ENCODE measurements at places on chromosomes 6 and 20. TPM values are rescaled to one million over a fixed set of nuclear protein-coding genes. Genes with fewer than 3 reads are reported as not detected.
A peak's percentile ranks its signal among the peaks of the same experiment; 100 is the strongest.

DNA sequence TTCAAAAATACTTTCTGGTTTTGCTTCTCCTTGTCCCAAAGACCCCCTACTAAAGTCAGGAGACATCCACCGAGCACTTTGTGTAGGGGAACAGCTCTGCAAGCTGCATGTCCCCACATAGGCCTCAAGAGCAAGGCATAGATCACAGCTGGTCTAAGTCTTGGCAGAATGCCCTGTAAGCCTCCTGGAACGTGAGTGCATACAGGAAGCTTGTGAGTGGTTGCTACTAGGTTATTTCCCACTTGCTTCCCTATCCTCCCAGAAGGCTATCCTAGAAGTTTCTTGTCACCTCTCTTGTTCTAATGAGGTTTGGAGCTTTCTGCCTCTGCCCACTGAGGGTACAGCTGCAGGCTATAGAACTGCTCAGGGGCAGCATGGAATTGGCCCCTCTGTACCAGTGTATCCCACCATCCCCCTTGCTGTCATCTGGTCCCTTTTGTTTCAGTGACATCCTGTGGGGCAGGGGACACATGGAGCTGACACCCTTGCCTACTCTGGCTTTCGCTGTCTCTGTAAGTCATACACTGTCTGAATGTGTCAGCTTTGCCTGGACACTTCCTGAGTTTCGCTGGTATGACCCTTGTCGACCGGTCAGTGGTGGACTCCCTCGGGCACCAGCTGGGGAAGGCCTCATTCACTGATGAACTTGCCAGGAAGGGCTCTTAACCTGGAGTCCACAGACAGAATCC lies 35.6 kb upstream of the KCNK16 start:
- no peaks in the 10 kb centered on the region for H3K36me3 ChIP-seq
- H3K4me3 ChIP-seq: no peak overlapping the region
- no peaks in the 10 kb centered on the region for H3K4me1 ChIP-seq

GRCh38 chr6:33534702-33535101 lies 45.4 kb downstream of the BAK1 start:
- no peak for DNase-seq
- no peak overlapping the region for H3K4me3 ChIP-seq
- no peaks in the 10 kb centered on the region for H3K27me3 ChIP-seq

DNA sequence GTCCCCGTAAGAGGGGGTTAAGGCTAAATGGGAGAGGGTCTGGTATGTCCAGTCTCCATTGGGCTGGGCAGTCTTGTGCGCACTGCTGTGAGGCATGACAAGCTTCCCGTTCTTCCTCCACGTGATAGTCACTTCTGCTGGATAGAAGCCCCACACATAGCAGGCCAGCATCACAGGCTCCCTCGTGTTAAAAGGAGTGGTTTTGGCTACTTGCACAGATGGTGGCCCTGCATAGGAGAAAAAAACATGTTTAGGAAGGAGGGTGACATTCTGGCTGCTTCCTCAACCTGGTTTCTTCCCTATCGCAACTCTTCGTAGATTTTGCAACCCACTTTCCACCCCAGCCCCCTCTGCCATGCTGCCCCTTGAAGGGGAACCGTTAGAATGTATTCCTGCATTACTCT lies 3.6 kb downstream of the HLA-DMB start:
- peaks cover 60% of the 10 kb centered on the region for H3K27me3 ChIP-seq
- H3K27ac ChIP-seq: no peak overlapping the region
- H3K4me1 ChIP-seq: no peaks in the 10 kb centered on the region
- no peak for DNase-seq
- H3K36me3 ChIP-seq: no peaks in the 10 kb centered on the region

ERVFRD-1 gene
- not detected for total RNA-seq

GRCh38 chr6:20433321-20433720 lies 31.6 kb downstream of the E2F3 start:
- H3K4me3 ChIP-seq: no peak overlapping the region
- no peaks in the 10 kb centered on the region for H3K4me1 ChIP-seq
- H3K27ac ChIP-seq: no peak overlapping the region
- H3K36me3 ChIP-seq: peaks cover 17% of the 10 kb centered on the region
- no peaks in the 10 kb centered on the region for H3K27me3 ChIP-seq

DNA sequence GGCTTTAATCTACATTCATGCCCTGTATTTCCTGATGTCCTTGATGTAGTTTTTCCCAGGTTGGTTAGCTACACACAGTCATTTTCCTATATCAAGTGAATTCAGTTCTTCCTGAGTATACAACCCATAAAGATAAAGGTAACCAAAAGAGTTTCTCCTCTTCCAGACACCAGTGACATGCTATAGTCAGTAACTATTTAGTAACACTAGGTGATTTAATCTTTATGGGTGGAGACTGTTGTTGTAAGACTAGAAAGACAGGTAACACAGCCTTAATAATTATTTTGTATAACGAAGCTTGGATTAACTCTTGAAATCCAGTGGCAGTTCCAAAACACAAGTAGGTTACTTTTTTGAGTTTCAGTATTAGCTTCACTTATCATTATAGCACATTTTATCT lies 17.6 kb downstream of the MCUR1 start:
- DNase-seq: no peak
- H3K27me3 ChIP-seq: no peaks in the 10 kb centered on the region
- 0 out of 2 replicates have a peak overlapping the region, but pooled peaks have one; percentile 12 for H3K27ac ChIP-seq

GRCh38 chr20:61674688-61675087 lies 391.0 kb downstream of the TAF4 start:
- no peak overlapping the region for H3K4me3 ChIP-seq
- no peak overlapping the region for H3K27ac ChIP-seq
- no peak for DNase-seq

DNA sequence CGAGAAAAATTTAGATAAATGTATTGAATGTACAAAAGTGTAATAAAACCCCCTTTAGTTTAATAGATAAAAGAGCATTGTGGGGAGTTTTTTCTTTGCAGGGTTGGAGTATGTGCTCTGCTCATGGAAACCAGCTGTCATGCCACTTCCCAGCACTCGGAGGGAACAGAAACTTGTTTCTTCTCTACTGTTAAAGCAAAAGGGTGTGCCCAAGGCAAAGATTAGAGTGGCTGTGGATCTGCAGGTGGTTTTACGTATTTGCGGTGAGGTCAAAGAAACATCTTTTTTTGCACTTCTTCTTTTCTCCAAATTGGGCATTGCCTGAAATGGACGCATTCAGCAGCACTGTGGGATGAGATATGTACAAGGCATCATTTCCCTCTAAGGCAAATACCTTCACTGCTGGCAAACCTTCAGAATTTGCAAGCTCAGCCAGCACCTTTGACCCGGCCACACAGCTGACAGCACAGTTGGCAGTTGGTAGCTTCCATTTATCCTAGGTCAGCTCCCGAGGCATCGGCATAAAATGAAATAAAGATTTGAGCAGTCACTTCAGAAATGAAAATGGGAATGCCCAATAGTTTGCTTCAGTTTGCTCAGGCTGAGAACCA lies 178.4 kb upstream of the EYA4 start:
- H3K27me3 ChIP-seq: no peaks in the 10 kb centered on the region
- DNase-seq: no peak
- H3K27ac ChIP-seq: no peak overlapping the region
- H3K36me3 ChIP-seq: no peaks in the 10 kb centered on the region
- no peak overlapping the region for H3K4me3 ChIP-seq
- no peaks in the 10 kb centered on the region for H3K4me1 ChIP-seq

IL17A gene
- not detected for total RNA-seq

- no peak overlapping the region for H3K4me3 ChIP-seq
- DNase-seq: no peak
- H3K27ac ChIP-seq: no peak overlapping the region
- no peaks in the 10 kb centered on the region for H3K36me3 ChIP-seq
Measured at GRCh38 chr6:55957961-55958422, 82.6 kb upstream of the BMP5 start.

BFSP1 gene
- total RNA-seq: 13.8 TPM

GRCh38 chr6:127177030-127177922 lies 58.8 kb downstream of the RSPO3 start:
- peaks cover 6% of the 10 kb centered on the region for H3K4me1 ChIP-seq
- H3K27ac ChIP-seq: no peak overlapping the region
- H3K4me3 ChIP-seq: no peak overlapping the region
- no peaks in the 10 kb centered on the region for H3K27me3 ChIP-seq
- peak; percentile 9 for DNase-seq

NMBR gene
- total RNA-seq: 0.35 TPM

GRCh38 chr6:122663981-122664380 lies 53.8 kb downstream of the PKIB start:
- DNase-seq: no peak
- no peak overlapping the region for H3K4me3 ChIP-seq
- H3K27ac ChIP-seq: no peak overlapping the region
- no peaks in the 10 kb centered on the region for H3K27me3 ChIP-seq

SYCP2 gene
- total RNA-seq: 3.0 TPM

MAP3K5 gene
- 10.4 TPM for total RNA-seq

ZNF343 gene
- total RNA-seq: 11.9 TPM

DNA sequence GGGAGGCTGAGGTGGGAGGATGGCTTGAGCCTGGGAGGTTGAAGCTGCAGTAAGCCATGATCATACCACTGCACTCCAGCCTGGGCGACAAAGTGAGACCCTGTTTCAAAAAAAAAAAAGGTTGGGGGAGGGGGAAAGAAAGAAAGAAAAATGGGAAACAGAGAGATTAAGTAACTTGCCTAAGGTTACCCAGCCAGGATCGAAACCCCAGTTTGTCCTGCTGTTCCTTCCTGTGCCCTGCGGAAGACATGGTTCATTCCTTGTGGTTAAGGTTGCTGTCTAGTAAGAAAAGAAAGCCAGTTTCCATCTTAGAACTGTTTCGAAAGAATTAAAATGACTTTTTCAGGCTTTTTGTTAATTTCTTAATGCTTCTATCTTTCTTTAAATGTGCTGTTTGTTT lies 29.8 kb downstream of the C6orf89 start:
- H3K27me3 ChIP-seq: no peaks in the 10 kb centered on the region
- H3K27ac ChIP-seq: no peak overlapping the region
- DNase-seq: no peak
- H3K4me3 ChIP-seq: no peak overlapping the region
- H3K36me3 ChIP-seq: peaks cover 20% of the 10 kb centered on the region

GRCh38 chr6:340991-341827 lies 48.9 kb downstream of the DUSP22 start:
- no peaks in the 10 kb centered on the region for H3K4me1 ChIP-seq
- peaks cover 80% of the 10 kb centered on the region for H3K27me3 ChIP-seq
- H3K27ac ChIP-seq: no peak overlapping the region
- no peak for DNase-seq
- H3K4me3 ChIP-seq: no peak overlapping the region

RRBP1 gene
- total RNA-seq: 156 TPM

BTNL2 gene
- not detected for total RNA-seq

DNA sequence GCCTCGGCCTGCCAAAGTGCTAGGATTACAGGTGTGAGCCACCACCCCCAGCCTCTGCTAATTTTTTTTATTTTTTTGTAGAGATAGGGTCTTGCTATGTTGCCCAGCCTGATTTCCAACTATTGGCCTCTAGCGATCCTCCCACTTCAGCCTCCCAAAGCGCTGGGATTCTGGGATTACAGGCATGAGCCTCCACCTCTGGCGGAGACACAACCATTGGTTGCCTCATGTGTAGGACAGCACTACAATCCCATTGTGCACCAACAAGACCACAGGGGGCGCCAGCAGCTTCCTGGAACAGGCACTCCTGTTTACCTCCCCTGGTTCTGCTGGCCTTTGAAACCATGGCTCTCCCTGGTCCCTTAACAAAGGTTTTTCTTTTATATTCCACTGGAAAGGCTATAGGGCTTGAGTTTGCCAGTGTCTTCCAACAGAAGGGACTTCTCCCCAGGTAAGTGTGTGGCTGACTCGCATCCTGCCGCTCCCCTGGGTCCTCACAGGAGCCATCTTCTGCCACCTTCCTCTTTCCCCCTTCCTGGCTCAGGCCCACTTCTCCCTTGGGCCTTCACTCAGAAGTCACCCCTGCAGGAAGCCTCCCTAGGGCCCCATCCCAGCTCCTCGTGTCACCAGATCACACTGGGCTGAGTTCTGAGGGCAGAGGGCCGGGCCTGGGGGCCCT lies 39.2 kb upstream of the TLDC2 start:
- no peak overlapping the region for H3K4me3 ChIP-seq
- peaks cover 18% of the 10 kb centered on the region for H3K4me1 ChIP-seq
- H3K27me3 ChIP-seq: no peaks in the 10 kb centered on the region
- H3K27ac ChIP-seq: no peak overlapping the region

DNA sequence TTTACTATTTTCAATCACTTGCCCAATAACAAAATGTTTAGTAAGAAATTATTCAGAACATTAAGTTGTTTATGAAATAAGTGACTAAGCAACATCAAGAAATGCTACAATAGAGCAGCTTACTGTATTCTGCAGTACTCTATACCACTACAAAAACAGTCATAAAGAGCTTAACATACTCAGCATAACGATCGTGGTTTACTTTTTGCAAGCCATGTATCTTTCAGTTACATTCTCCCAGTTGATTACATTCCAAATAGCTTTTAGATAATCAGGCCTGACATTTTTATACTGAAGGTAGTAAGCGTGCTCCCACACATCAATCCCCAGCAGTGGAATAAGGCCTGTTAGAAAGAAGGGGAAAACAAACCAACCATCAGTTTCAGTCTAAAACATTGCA lies 10.7 kb downstream of the SOD2 start:
- H3K4me3 ChIP-seq: no peak overlapping the region
- no peaks in the 10 kb centered on the region for H3K27me3 ChIP-seq

DNA sequence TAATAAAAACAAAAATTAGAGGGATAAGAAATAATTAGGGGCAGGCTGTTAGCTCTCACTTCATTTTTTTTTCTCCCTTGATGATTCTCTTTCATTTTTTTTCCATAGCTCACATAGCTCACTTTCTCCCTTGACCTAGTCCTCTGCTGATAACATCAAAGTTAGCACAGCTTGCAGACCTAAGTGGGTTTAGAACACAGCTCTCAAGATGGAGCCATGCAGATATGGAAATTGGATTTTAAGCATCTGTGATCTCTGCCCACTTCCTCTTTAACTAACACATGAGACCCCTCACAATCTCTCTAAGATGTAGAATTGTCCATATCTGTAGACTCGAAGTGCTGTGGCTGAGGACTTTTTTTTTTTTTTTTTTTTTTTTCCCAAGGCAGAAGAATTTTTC lies 257.1 kb downstream of the SOX4 start:
- DNase-seq: no peak
- no peaks in the 10 kb centered on the region for H3K36me3 ChIP-seq
- peaks cover 17% of the 10 kb centered on the region for H3K4me1 ChIP-seq
- H3K4me3 ChIP-seq: no peak overlapping the region
- H3K27me3 ChIP-seq: no peaks in the 10 kb centered on the region

CRIP3 gene
- 10.0 TPM for total RNA-seq

GRCh38 chr6:157432231-157432891 lies 51.4 kb downstream of the ZDHHC14 start:
- DNase-seq: no peak
- H3K4me1 ChIP-seq: peaks cover 28% of the 10 kb centered on the region
- H3K27ac ChIP-seq: no peak overlapping the region

CAGE1 gene
- 0.13 TPM for total RNA-seq

OPRL1 gene
- total RNA-seq: 2.7 TPM

GRCh38 chr20:40765814-40766480 lies 76.9 kb upstream of the MAFB start:
- H3K4me3 ChIP-seq: no peak overlapping the region
- DNase-seq: no peak
- H3K27ac ChIP-seq: no peak overlapping the region
- H3K27me3 ChIP-seq: peaks cover 84% of the 10 kb centered on the region
- no peaks in the 10 kb centered on the region for H3K4me1 ChIP-seq

HTR1B gene
- total RNA-seq: not detected
